ENCODE measurements at places on chromosomes 12 and 14.

DNA sequence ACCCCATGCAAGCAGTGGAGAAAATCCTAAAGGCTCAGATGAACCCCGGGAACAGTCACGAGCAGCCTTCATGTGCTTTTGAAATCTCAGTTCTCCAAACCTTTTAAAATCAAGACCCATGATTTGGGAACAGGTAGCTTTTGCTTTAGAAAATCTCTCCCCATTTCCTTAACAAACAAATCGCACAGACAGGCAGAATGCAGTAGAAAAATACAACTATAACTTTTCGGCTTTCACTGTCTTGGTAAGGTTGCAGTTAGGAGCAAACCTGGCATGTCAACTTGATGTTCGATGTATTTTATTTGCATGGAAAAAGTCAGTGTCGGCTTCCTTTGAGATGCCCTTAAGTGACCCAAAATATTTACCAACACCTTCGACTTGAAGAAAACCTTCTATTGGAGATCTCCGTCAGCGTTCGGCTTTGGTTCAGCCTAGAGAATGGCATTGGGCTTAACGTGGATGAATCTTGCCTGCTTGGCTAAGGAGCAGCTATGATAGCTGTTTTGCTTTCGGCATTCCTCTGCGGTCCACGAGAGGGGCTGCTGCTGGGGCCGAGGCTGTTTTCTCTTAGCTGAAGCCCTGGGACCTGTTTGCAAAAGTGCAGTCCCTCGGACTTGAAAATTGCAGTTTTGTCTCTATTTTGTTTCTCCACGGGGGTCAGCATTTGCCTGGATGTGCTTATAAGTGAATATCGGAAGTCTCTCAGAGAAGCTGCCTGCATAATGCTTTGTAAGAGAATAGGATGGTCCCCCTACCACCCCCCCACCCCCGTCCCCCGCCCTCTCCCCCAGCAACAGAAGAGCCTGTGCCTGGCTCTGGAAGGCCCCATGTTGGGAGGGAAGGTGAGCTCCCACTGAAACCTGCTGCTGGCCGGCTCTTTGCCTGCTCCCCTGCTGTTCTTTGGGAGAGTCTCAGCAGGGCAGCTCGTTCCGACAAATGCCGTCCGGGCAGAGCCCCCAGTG lies 122.8 kb downstream of the AACS start:
- no peak for DNase-seq

- DNase-seq: no peak
Measured at GRCh38 chr14:97267509-97267908, 470.3 kb downstream of the VRK1 start.

- no peak for DNase-seq
Measured at GRCh38 chr12:124529565-124530276, 37.7 kb downstream of the NCOR2 start.

DNA sequence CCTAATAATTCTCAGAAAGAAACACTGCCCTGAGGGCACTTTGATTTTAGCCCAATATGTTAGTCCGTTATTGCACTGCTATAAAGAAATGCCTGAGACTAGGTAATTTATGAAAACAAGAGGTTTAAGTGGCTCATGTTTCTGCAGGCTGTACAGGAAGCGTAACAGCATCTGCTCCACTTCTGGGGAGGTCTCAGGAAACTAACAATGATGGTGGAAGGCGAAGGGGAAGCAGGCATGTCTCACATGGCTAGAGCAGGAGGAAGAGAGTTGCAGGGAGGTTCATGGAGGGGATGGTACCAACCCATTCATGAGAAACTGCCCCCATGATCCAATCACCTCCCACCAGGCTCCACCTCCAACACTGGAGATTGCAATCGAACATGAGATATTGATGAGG lies 49.4 kb upstream of the RERG start:
- DNase-seq: no peak

GRCh38 chr12:72570601-72571000 lies 298.4 kb downstream of the TRHDE start:
- DNase-seq: no peak

DNA sequence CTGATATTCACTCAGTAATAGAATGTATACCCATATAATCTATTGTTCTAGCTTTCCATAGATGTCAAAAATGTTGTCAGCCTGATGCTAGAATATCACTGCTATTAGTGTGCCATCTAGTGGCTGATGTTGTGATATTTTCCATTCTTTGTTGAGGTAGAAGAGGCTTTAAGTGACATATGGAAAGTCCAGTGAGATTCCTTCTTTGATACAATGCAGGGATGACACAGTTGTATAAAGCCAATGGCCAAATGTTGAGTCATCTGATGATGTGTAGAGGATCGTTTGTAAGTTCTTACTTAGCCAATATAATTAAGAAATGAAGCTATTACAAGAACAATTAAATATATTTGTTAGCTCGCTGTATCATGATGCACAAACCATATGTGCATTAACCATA lies 58.1 kb upstream of the PCED1B start:
- no peak for DNase-seq

- no peak for DNase-seq
Measured at GRCh38 chr14:57937676-57938075, 71.8 kb upstream of the SLC35F4 start.

DNA sequence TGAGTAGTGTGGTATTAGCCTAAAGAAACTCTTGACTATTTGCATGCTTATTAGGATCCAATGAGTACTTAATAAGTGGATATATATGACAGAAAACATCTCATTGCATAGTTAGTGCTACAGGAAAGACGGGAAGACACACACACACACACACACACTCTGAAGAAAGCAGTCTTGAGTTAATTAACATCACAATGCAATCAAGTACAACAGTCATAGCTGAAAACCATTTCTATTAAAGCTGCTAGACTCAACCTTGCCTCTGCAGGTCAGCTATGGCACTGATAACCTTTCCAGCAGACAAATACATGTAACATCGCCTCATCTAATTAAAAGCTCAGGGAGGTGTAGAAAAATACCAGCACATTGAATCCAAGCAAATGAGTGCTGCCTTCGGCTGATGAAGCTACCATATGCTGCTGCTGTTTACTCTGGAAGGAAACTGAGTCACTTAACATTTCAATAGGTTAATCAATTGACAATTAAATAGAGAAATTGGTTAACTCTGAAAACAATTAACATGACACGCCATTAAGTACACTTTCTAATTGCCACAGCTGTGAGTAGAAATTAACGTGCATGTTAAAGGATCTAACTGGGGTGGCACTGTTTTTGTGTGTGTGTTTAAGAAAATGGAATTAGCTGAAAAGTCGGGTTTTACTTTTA lies 93.2 kb upstream of the OTX2 start:
- DNase-seq: no peak

GRCh38 chr14:54229136-54229535 lies 167.7 kb upstream of the CDKN3 start:
- DNase-seq: no peak

DNA sequence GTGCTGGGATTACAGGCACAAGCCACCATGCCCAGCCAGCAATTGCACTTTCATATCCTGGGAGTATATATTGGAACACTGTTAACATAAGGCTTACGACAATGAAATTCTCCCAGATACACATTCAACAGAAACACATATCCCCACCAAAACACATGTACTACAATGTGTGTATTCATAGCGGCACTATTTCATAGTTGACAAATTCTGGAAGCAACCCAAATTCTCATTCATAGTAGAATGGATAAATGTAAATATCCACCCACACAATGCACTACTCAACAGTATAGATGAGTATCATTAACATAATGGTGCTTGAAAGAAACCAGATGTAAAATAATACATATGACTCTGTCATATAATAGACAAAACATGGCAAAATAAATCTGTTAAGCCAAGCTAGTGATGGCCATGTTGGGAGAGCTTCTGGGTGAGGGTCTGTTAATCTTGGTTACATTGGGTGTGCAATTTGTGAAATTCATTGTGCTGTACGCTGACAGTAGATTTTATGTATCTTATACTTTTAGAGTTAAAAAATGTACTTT lies 2.6 kb upstream of the DNAAF2 start:
- no peak for DNase-seq

- DNase-seq: no peak
Measured at GRCh38 chr12:100493396-100494012, 19.8 kb downstream of the NR1H4 start.

DNA sequence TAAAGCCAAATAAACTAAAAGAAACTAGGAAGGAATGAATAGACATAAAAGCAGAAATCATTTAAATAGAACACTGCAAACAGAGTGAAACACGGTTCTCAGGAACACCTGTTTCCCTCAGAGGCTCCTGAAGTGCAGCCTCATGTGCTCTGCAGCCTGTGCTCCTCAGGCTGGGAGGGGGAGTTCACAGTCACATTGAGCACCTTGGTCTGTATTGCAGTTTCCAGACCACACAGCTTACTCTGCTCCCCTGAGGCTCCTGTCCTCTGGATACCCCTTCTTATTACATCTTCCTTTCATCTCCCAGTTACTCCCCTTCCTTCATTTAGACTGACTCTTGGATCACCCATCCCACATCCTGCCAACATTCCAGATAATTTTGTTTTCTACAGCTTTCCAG lies 49.7 kb upstream of the DCD start:
- DNase-seq: no peak

- DNase-seq: no peak
Measured at GRCh38 chr14:36069535-36069900, 107.0 kb downstream of the PTCSC3 start.

- DNase-seq: no peak
Measured at GRCh38 chr12:98922871-98923270, 277.8 kb downstream of the APAF1 start.

DNA sequence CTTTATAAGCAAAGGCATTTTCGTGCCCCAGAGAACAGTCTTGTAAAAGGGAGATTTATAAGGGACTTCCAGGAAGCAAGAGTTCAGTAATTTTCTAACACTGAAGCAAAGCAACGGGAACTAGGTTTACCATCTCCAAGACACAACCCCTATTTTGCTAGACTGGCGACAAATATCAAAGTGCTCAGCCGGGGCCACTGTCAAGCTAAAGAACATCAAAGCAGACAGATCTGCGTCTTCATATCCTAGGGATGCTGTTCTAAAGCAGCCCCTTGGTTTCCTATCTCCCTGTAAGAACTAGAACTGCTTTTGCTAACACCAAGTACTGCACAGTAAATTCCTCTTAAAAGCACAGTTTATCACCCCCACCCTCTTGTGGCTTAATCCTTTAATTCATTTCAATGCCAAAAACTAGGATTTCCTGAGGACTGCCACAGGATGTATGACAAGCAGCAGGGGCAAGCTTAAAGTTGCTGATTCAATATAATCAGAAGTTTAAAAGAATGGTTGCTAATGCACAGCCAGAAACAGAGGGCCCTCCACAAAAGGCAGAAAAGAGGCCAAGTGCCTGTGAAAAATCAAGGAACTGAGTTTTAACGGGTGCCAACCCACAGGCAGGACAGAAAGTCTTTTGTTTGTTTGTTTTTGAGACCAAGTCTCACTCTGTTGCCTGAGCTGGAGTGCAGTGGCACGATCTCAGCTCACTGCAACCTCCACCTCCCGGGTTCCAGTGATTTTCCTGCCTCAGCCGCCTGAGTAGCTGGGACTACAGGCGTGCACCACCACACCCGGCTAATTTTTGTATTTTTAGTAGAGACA lies 44.0 kb upstream of the ISM2 start:
- no peak for DNase-seq

DNA sequence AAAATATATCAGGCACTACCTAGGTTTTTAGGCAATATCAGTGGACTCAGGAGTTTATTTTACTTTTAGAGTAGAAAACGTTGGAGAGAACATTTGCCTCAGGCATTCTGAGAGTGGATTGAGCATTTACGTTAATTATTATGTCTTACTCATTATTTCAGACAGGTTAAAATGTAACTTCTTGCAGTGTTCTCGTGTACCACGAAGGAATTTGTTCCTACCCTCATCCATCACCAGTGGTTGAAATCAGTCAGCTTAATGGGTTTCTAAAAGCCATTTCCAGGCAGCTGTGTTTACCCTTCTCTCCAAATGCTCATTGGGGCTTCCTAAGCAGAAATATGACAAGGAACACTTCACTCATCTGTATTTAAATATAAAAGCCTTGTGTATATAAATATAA lies 9.1 kb upstream of the LDHB start:
- no peak for DNase-seq

- no peak for DNase-seq
Measured at GRCh38 chr14:48454887-48455286, 779.5 kb upstream of the MDGA2 start.

DNA sequence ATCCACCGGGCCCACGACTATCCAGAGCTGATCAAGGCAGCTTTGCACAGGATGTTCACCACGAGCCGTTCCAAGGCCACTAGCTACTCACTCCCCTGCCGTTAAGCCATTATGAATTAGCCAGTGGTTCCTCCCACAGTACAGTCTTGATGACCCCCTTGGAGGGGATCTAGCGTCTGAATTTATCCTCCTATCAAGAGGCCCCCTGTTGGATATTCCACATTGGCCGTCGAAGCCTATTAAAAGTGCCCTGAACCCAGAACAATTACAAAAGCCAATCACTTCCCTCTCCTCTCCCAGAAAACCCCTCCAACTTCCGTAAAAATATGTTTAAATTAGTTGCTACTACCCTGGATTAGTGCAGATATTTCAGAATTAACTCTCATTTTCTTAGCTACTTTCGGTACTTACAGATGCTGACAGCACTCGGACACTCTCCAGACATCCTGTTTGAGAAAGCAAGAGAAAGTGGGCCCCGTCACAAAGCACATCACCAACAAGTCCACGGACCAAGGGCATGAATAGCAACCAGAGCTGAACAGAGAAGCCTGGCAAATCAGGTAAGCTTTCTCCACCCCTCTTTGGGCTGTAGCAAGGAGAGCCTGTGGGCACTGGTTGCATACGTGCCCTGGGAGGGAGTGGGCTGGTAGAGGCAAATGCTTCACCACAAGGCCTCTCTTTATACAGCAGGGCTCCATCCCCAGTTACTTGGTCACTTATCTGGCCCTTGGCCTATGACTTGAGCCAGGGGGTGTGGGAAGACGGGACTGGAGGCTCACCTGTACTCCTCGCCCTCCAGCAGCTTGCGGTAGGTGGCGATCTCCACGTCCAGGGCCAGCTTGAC lies 5.3 kb downstream of the KRT3 start:
- no peak for DNase-seq

GRCh38 chr12:94055528-94055927 lies 92.8 kb upstream of the PLXNC1 start:
- no peak for DNase-seq

DNA sequence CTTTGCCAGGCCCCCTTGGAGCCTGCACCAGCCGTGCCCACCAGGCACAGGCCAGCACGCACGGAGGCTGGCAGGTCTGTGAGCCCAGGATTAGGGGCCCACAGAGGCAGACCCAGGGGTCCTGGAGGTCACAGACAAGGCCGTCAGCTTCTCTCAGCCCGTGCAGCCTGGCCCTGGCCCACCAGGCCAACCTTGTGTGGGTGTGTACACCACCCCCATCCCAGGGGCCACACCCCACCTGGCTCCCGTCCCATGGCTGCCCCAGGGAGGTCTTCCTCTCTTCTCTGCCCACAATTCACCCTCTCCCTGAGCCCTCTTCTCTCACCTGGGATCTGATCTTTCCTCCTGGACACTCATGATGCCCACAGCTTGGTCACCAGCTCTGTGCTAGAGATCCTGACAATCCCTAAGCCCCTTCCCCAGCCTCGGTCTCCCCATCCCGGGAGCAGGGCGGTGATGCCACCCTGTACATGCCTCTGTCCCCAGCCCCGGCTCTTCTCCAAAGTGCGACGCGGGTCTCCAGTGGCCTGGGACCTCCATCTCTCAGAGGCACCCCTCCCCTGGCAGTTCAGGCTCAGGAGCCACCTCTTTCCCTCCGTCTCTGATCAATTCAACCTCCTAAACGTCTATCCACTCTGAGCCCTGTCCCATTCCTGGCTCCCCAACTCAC lies 31.1 kb upstream of the GPR132 start:
- DNase-seq: no peak
